Natural killer cell treated with Interleukin-12 subunit alpha and Interleukin-12 subunit beta and Interleukin-15 and Interleukin-18, amount 100 ng/mL, for 72 hours (primary cell): ENCODE measurements at places on chromosomes 11 and 22. TPM values are rescaled to one million over a fixed set of nuclear protein-coding genes. Genes with fewer than 3 reads are reported as not detected.

Gene RNASEH2C
- total RNA-seq, result 87.3 TPM

Gene TRIM48
- total RNA-seq, result not detected

Gene OR51M1
- total RNA-seq, result not detected

Gene C22orf15
- 0.86 TPM for total RNA-seq

DNA sequence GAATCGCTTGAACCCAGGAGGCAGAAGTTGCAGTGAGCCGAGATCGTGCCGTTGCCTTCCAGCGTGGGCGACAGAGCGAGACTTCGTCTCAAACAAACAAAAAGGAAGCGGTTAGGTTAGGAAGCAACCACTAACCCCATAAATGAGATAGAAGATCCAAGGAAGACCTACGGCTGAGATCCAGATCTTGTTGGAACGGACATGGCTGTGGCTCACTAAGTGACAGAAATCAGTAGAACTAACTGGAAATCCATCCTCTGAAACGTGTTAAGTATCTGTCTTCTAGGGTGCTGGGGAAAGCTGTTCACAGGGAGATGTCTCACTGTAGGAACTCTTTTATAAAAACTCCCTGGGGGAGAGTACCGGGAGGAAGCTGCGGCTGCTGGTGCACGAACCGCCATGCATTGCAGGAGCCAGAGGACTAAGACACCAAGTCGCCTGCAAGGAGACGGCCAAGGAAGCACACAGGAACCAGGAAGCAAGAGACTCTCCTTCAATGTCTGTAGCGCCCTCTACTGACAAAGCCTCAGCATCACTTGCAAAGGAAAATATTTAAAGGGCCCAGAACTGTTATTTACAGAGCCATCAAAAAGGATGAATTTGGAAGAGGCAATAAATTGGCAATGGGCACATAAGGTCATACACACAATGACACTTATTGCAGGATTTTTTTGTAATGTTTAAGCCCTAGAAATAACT is 16.9 kb upstream of the SPTY2D1 start:
- H3K4me3 ChIP-seq, result no peak overlapping the region
- DNase-seq, result no peak
- no peaks in the 10 kb centered on the region for H3K27me3 ChIP-seq
- no peak overlapping the region for H3K27ac ChIP-seq

DNA sequence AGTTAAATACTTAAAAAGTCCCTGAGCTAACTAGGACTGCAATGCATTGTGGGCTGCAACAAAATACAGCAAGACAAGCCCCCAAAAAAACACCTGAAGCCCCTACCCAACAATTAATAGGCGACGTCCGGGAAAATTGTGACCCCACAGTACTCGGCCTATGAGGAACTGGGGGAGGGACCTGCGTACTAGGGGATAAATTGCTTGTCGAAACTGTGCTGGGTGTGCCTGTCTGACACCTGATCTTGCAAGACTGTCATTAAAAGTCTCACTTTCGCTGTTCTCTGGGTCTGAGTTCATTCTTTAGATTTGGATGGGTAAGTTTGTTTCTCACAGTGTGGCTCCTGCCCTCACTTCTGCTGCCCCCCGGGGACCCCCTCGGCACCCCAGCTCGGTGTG is 15.2 kb downstream of the TANGO2 start:
- H3K27me3 ChIP-seq, result no peaks in the 10 kb centered on the region
- no peak overlapping the region for H3K27ac ChIP-seq
- H3K4me1 ChIP-seq, result peaks cover 32% of the 10 kb centered on the region
- no peak for DNase-seq
- H3K4me3 ChIP-seq, result no peak overlapping the region

DNA sequence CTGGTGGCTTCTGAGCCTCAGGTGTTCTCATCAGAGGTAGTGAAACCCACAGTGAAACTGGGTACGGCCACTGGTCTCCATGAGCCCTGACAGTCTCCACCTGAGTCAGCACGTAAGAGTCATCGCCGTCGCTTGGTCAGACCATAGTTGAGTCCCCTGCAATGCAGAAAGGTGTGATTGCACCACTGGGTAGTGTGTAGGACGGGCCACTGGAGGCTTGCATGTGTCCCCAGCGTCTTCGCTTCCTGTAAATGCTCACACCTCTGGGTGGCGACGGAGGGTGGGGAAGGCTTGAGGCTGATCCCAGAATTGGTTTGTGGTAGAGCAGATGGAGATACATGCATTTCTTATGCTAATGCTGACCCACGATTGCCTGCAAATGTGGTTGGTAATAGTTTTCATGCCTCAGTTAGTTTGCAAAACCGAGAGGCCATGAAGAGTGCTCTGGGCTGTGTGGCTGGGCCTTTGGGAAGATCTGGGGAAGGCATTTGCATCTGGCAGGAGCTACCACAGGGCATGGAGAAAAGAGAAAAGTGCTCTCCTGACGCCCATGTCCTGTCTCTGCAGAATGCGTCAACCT is 26.5 kb downstream of the CTTN start:
- peaks cover 48% of the 10 kb centered on the region for H3K27me3 ChIP-seq
- peak overlapping the region; percentile 82 for H3K27ac ChIP-seq
- peak; percentile 69 for DNase-seq
- peak overlapping the region; percentile 39 for H3K4me3 ChIP-seq

DNA sequence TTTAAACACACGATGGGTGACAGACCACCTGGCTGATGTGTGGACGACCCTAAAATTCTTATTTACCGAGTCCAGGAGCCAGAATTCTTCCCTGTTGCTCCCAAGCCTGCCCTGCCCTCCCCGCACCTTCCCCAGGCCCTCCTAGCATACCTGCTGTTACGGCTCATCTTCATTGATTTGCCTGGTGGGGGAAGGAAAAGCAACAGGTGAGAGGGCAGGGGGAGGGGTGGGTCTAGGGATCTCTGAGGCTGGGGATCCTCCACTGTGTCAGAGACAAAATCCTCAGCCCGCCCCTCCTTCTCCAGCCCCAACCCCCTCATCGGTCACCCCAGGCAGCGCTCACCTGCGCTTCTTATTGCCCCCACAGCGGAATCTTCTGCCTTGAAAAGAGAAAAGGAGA is 4.0 kb downstream of the FXYD2 start:
- no peak overlapping the region for H3K27ac ChIP-seq
- peaks cover 61% of the 10 kb centered on the region for H3K4me1 ChIP-seq
- H3K27me3 ChIP-seq, result no peaks in the 10 kb centered on the region
- no peak overlapping the region for H3K4me3 ChIP-seq
- no peak for DNase-seq

- DNase-seq, result no peak
- H3K27ac ChIP-seq, result no peak overlapping the region
- H3K27me3 ChIP-seq, result peaks cover 2% of the 10 kb centered on the region
- H3K36me3 ChIP-seq, result no peaks in the 10 kb centered on the region
These were observed 92.8 kb upstream of the OR9G4 start for GRCh38 chr11:56841210-56841810.

GRCh38 chr11:27672836-27673464 is 27.3 kb downstream of the BDNF start:
- H3K4me3 ChIP-seq, result no peak overlapping the region
- DNase-seq, result no peak
- H3K4me1 ChIP-seq, result no peaks in the 10 kb centered on the region
- H3K27me3 ChIP-seq, result no peaks in the 10 kb centered on the region
- no peak overlapping the region for H3K27ac ChIP-seq
- H3K36me3 ChIP-seq, result peaks cover 9% of the 10 kb centered on the region

DNA sequence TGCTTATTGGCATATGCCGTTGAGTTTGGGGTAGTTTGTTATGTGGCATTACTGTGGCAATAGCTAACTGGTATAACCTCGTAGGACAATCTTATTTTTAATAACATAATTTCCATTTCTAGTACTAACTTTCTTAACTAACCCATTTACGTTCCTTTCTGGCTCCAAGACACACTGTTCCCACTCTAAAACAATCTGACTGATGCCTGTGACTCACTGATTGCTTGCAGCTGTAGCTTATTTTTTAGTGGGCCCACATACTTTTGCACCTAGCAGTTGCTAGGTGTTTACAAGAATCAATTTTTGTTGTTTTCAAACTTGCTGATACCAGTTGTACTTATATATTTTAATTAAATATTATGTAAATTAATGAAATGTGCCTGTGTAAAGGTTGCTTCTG is 52.2 kb downstream of the FAT3 start:
- no peaks in the 10 kb centered on the region for H3K4me1 ChIP-seq
- no peak overlapping the region for H3K4me3 ChIP-seq
- DNase-seq, result no peak

- no peak for DNase-seq
- no peak overlapping the region for H3K27ac ChIP-seq
- H3K4me1 ChIP-seq, result no peaks in the 10 kb centered on the region
- H3K36me3 ChIP-seq, result no peaks in the 10 kb centered on the region
These were observed 100.6 kb downstream of the MORC2 start for GRCh38 chr22:30867746-30868662.

DNA sequence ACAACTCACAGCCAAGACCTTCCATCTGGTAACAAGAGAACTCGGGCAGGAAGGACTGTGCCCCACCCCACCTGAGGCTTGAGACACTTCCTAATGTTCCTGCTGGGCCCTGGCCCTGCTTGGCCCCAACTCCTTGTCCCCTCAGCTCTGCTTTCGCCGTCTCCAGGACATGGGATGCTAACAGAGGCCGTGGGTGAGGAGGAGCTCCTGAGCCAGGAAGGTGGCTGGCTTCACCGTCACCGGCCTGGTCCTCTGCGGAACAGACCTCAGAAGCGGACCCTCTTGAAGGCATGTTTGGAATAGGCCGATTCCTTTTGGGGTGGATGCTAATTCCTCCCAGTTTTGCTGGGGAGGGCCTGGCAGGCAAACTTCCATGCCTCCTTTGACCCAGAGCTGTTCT is 154.3 kb downstream of the CACNA1I start:
- no peaks in the 10 kb centered on the region for H3K36me3 ChIP-seq
- no peak overlapping the region for H3K27ac ChIP-seq
- H3K4me3 ChIP-seq, result no peak overlapping the region
- H3K4me1 ChIP-seq, result peaks cover 3% of the 10 kb centered on the region
- DNase-seq, result no peak

GRCh38 chr11:93984196-93984567 is 37.0 kb upstream of the HEPHL1 start:
- no peaks in the 10 kb centered on the region for H3K36me3 ChIP-seq
- no peak overlapping the region for H3K27ac ChIP-seq
- no peaks in the 10 kb centered on the region for H3K4me1 ChIP-seq

- no peak overlapping the region for H3K4me3 ChIP-seq
- no peaks in the 10 kb centered on the region for H3K27me3 ChIP-seq
- no peak for DNase-seq
- no peaks in the 10 kb centered on the region for H3K4me1 ChIP-seq
- no peak overlapping the region for H3K27ac ChIP-seq
These were observed 494.5 kb upstream of the LARGE1 start for GRCh38 chr22:34414467-34415440.

- no peak for DNase-seq
- H3K27ac ChIP-seq, result peak overlapping the region; percentile 78
- H3K4me3 ChIP-seq, result peak overlapping the region; percentile 94
- no peaks in the 10 kb centered on the region for H3K27me3 ChIP-seq
- no peaks in the 10 kb centered on the region for H3K36me3 ChIP-seq
These were observed 1.0 kb downstream of the RTN3 start for GRCh38 chr11:63682066-63683021.

DNA sequence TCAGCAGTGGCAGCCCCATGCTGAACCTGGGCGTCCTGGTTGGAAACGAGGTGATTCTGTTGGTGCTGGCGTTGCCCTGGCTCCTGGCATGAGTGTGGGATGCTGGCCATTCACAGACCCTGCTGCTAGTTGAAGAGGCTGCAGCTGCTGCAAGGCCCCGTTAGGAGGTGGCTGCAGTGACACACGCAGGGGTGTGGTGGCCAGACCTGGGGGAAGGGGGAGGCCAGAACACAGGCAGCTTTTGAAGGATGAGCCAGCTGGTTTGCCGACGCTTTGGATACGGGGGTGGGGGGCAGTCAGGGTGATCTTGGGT is 77.2 kb downstream of the MORC2 start:
- no peak overlapping the region for H3K27ac ChIP-seq
- H3K4me1 ChIP-seq, result peaks cover 14% of the 10 kb centered on the region
- H3K36me3 ChIP-seq, result no peaks in the 10 kb centered on the region
- no peak overlapping the region for H3K4me3 ChIP-seq

DNA sequence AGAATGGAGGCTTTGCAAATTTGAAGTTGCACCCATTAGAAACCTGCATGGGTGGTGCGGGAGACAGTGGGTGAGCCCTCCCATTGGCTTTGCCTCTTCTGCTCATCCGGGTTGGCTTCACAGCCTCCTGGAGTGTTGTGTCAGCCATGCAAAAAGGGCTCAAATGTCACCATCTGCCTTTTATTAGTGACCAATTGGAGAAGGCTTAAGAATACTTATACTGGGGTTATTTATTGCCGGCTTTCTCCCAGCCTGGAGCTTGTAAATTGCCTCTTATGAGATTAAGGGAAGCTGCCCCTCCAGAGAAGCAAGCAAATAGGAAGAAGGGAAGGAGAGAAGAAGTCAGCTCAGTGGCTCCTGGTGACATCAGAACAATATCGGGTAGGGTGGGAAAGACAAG is 182.6 kb downstream of the ST3GAL4 start:
- H3K36me3 ChIP-seq, result no peaks in the 10 kb centered on the region
- H3K27me3 ChIP-seq, result peaks cover 19% of the 10 kb centered on the region
- no peak for DNase-seq

DNA sequence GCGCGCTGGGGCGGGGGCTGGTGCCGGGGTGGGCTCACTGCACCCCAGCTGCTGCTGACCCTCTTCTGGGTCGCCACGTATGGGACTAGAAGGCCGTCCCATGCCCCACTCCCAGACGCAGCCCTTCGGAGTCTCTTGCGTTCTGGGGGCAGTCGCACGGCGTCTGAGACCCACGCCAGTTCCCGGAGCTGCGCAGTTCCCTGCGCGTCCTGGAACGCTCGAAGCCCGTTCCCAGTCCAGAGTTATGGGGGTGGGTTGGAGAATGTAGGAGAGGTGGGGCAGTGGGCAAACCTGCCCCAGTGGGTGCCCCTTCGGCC is 375 bp downstream of the LAYN start:
- peak overlapping the region; percentile 74 for H3K4me3 ChIP-seq
- peaks cover 77% of the 10 kb centered on the region for H3K27me3 ChIP-seq
- no peaks in the 10 kb centered on the region for H3K36me3 ChIP-seq

GRCh38 chr11:87897071-87897470 is 278.2 kb downstream of the RAB38 start:
- H3K4me3 ChIP-seq, result no peak overlapping the region
- H3K27me3 ChIP-seq, result no peaks in the 10 kb centered on the region

DNA sequence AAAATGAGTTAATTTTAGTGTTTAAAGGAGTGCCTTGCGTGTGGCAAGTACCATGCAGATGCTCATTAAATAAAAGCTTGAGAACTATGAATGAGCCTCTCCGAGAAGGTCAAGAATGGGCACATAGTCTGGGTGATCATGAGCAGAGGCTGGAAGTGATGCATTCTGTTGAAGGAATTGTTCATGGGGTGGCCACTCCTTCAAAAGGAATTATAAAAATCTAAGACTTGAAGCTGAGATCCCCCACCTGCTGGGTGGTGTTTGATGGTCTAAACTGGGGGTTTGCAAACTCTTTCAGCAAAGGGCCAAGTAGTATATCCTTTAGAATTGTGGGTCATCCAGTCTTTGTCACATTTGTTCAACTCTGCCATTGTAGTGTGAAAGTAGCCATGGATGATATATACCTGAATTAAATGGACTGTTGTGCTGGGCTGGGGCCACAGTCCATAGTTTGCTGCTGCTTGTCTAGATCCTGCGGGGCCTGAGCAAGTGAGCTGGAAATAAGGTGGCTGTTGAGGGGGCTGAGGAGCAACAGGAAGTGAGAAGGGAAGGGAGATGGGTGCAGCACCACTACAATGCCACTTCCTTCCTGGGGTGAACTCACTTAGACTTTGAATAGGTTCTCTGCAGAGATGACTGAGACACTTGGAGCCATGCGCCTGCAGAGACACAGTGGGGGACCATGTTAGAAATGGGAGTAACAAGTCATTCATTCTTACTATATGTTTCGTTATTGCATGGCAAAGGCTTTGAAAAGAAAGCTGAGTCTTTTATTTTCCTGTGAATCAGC is 179.0 kb downstream of the SNX19 start:
- peak overlapping the region; percentile 19 for H3K4me3 ChIP-seq
- peak overlapping the region; percentile 68 for H3K27ac ChIP-seq
- peaks cover 14% of the 10 kb centered on the region for H3K4me1 ChIP-seq
- H3K27me3 ChIP-seq, result no peaks in the 10 kb centered on the region
- H3K36me3 ChIP-seq, result peaks cover 37% of the 10 kb centered on the region
